ENCODE measurements at places on chromosomes 16 and 17. TPM values are rescaled to one million over a fixed set of nuclear protein-coding genes. Genes with fewer than 3 reads are reported as not detected.

Gene VWA3A
- not detected for total RNA-seq

Gene FBXO39
- total RNA-seq: not detected

GRCh38 chr17:73393962-73394361 lies 82.2 kb upstream of the CDC42EP4 start:
- no peak overlapping the region for H3K4me3 ChIP-seq
- peaks cover 15% of the 10 kb centered on the region for H3K4me1 ChIP-seq
- no peaks in the 10 kb centered on the region for H3K27me3 ChIP-seq

- H3K27me3 ChIP-seq: no peaks in the 10 kb centered on the region
- no peak overlapping the region for H3K27ac ChIP-seq
- peaks cover 15% of the 10 kb centered on the region for H3K4me1 ChIP-seq
- H3K36me3 ChIP-seq: peaks cover 4% of the 10 kb centered on the region
These were observed 279.6 kb downstream of the SNX29 start for GRCh38 chr16:12255919-12256665.

GRCh38 chr16:49734331-49734730 lies 121.6 kb downstream of the ZNF423 start:
- H3K4me1 ChIP-seq: no peaks in the 10 kb centered on the region
- DNase-seq: no peak
- H3K4me3 ChIP-seq: no peak overlapping the region
- peaks cover 9% of the 10 kb centered on the region for H3K36me3 ChIP-seq

GRCh38 chr17:10271106-10271562 lies 72.7 kb upstream of the GAS7 start:
- H3K4me1 ChIP-seq: no peaks in the 10 kb centered on the region
- no peak for DNase-seq
- no peak overlapping the region for H3K4me3 ChIP-seq
- no peak overlapping the region for H3K27ac ChIP-seq

DNA sequence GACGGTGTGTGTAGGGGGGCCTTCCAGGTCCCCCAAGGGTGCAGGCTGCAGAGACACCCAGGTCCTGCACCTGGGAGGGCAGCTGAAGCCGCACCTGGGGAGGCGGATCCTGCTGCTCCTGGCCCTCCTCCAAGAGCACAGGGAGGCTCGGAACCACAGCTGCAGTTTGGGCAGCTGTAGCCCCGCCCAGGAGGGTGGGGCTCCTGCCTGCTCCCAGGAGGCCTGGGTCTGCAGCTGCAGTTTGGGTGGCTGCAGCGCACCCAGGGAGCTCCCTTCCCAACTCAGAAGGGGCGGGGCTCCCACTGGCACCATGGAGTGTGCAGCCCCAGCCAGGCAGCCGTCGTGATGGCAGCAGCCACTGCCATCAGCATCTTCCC lies 69.4 kb upstream of the NKD1 start:
- H3K4me3 ChIP-seq: no peak overlapping the region
- no peak overlapping the region for H3K27ac ChIP-seq
- no peaks in the 10 kb centered on the region for H3K36me3 ChIP-seq
- peaks cover 39% of the 10 kb centered on the region for H3K27me3 ChIP-seq
- peaks cover under 1% of the 10 kb centered on the region for H3K4me1 ChIP-seq
